GM04503 (cell line): ENCODE measurements at places on chromosomes 4 and X.

- DNase-seq = no peak
Observed at GRCh38 chr4:38279650-38280322, 319.6 kb downstream of the PTTG2 start.

GRCh38 chr4:142284402-142285221, 561.5 kb downstream of the INPP4B start:
- DNase-seq = no peak

GRCh38 chr4:26384380-26385057, 63.7 kb downstream of the RBPJ start:
- DNase-seq = no peak

- no peak for DNase-seq
Observed at GRCh38 chrX:70033348-70034051, 16.2 kb downstream of the AWAT2 start.

DNA sequence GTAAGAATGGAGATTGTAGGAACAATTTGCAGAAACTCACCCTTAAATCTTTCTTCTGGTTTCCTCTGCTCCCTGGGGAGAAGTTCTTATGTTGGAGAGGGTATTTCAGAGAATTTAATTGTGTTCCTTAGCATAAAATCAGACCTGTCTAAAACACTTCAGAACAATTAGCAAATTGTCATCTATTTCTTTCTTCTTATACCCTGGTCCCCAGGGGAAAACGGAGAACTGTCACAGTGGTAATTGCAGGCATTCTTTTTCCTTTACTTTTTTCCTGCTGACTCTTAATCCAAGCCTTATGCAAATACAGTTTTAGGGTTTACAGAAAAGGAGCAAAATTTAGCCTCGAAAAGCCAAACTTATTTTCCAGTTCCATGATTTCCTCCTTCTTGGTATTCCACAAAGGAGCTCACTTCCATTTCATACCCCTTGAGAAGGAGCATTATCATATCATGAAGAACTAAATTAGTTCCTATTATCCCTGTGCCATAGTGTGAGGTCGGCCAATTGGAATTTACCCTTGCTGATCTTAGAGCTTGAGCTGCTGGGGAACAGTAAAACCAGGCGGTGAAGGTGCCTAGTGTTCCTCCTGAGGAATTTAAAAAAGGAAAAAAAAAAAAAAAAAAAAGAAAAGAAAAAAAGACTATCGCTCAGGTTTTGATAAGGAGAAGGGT, 173.8 kb downstream of the IL15 start:
- DNase-seq = no peak

DNA sequence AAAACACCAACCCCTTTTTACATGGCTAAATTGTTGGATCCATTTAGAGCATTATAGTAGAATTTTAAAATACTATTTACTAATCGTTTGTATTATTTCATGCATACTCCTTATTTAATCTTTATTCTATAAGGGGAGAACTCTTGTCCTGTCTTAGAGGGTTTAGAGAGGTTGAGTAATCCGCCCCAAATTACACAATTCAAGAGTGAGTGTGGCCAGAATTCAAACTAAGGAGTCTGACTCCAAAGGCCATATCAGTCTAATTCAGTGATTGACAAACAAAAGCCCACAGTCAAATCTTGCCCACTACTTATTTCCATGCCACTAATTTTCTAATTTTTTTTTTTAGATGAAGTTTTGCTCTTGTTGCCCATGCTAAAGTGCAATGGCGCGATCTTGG, 33.7 kb upstream of the NEIL3 start:
- DNase-seq = no peak

GRCh38 chr4:38804654-38805295, at the start of gene TLR1:
Gene TLR1 (minus strand): TSS chr4:38804791. CDS start chr4:38798831, 5,960 bp downstream.
- no peak for DNase-seq

GRCh38 chr4:122764821-122765215, 32.3 kb downstream of the BBS12 start:
- peak; percentile 80 for DNase-seq

GRCh38 chrX:43386875-43387274, 269.2 kb upstream of the MAOA start:
- DNase-seq = no peak

DNA sequence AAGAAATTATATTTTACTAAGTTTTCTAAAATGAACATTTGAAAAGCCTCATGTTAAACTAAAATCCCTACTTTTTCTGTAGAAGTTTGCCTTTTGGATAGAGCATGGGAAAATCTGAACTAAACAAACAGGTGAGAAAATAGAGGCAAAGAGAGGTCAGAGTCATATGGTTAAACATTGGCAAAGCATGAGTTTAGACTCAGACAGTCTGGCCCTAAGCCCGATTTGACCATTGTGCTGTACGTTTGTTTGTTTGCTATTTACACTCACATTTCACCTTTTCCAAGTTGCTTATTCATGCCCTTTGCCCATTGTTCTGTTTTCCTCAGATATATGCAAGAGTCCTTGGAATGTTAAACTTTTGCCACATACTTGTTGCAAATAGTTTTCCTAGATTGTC, 85.4 kb downstream of the TIGD2 start:
- DNase-seq = no peak

DNA sequence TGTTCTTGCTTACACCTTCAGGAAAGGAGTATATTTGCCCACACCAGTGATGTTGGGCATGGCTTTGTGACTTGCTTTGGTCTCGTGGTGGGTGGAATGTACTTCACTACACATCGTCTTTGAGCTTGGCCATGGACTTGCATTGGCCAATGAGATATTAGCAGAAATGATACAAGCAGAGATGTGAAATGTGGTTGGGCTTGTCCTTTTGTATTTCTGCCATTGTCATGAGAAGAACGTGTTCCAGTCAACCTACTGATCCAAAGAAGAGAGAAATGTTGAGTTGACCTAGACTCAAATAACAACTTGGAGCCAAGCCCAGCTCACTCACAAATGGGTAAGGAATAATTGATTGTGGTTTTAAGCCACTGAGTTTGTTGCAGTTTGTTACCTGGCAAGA, 138.4 kb upstream of the ARX start:
- DNase-seq = no peak

GRCh38 chrX:150167482-150168324, 195.4 kb upstream of the MAMLD1 start:
- DNase-seq = no peak

DNA sequence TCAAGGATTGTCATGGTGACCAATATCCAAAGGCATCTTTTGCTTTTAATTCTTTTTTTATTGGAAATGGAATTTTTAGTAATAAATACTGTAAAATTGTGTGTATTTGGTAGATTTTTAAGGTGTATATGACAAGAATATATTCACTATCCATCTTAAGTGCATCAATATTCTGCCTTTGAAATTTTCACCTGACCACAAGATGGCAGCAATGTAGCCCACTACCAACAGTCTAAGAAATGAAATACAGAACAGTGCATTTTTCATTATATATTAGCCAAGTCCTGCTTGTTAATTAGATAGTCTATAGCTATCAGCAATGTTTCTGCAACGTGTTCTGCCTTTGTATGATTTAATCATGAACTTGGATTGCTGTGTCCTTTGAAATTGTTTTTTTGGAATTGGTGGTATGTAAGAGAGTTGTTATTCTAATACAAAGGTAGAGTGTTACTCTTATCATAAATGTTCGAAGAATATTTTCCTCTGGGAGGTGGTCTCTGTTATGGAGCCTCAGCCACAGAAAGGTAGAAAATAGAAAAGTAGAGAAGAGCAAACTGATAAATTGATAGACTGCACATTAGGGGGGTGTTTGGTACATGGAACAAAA, 38.2 kb downstream of the HPGDS start:
- DNase-seq = no peak

DNA sequence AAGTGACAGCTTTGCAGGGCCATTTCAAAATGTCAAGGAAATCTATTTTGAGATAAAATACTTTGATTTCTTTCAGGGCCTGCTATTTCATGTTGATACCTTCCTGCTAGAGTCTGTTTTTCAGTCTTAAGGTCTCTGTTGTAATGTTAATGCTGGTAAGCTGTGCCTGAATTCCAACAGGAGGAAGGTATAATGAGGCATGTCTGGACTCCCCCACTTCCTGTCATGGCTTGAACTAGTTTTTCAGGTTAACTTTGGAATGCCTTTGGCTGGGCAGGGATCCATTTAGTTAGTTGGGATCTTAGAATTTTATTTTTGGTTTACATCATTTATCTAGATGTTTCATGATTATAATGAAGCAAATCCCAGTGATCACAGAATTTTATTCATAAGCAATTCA, 279.0 kb downstream of the CFAP47 start:
- DNase-seq = no peak

DNA sequence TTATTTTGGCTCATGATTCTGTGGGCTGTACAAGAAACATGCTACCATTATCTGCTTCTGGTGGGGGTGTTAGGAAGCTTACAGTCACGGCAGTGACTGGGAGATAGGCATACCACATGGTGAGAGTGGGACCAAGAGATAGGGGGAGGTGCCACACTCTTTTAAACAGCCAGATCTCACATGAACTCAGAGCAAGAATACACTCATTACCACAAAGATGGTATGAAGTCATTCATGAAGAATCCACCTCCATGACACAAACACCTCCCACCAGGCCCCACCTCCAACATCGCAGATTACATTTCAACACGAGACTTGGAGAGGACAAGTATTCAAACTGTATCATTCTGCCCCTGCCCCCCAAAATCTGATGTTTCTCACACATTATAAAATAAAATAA, 2396.7 kb downstream of the PCDH7 start:
- DNase-seq = no peak

DNA sequence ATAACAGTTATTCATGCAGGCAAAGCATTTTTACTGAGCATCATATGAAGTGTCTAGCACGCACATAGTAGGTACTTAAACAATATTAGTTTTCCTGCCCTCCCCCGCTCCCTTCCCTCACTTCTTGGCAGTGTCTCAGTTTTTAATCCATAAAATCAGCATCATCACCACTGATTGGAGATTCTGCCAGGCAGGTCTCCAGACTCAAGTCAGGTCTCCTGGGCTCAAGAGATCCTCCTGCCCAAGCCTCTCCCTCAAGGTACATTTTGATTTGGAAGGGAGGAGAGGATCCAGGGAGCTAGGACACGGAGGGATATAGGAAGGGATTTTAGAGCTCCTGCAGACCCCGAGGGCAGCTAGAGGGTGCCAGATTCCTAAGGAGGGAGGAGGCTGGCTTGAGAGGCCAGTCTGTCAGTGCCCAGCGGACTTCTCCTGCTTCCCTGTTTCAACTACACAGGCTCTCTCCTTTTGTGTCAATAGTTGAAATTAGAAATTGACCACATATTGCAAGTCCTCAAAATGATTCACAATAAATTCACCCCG, 4.4 kb upstream of the FAT1 start:
- DNase-seq = peak; percentile 6
